ENCODE measurements at places on chromosomes 4 and X.
A peak's percentile ranks its signal among the peaks of the same experiment; 100 is the strongest.

DNA sequence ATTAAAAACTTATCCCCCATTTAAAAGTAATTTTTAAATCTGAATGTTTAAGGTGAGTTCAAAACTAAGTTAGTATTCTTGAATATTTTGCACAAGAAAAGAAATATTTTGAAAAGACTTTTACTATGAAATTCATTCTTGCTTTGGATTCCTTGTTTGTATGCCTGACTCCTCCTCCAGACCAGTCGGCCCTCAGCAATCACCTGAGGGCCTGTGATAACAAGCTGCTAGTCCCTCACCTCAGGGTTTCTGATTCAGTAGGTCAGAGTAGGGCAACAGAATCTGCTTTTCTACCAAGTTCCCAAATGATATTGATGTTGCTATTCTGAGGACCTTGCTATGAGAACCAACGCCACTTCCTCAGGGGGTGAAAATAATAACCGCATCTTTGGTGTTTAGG lies 154.7 kb downstream of the CDS1 start:
- DNase-seq: no peak

DNA sequence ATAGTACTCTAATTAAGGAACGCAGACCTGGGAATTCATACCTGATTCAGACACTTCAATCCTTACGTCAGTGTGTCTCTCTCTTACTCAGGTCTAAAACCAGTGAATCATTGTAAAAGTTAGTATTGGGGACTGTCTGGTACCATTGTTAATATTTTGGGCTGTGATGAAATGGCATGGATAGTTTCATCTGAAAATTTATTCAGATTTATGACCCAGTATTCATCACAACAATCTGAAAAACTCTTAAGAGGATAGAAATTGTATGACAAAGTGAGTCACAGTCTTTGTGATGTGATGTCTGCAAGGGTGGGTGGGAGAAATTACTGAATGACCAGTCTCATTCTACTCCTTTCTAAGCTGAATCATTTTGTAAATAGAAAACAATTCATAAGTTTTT lies 10.3 kb downstream of the FGF2 start:
- DNase-seq: no peak

DNA sequence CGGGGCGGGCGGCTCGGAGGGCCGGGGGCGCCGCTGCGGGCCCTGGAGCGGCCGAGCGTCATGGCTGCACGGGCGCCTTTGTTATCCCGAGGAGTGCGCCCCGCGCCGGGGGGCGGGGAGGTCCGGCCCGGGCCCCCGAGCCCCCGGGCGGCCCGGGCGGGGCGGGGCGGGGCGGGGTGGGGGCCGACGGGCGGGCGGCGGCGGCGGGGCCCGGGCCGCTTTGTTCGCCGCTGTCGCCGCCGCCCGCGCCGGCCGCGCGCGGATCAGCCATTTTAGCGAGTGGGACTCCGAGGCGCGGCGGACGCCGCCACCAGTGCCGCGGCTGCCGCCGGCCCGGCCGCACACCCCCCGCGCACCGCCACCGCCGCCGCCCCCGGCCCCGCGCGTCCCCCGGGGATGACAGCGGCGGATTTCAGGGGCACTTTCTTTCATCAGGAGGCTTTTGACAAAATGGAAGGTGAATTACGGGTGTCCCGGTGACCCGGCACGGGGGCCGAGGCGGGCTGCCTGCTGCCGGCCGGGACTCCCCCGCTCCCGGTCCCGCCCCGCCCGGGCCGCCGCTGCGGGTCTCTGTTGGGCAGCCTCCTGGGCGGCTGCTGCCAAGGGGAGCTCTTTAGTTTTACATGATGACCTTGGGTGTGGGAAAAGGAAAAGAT lies 1.2 kb downstream of the HMGB3 start:
- DNase-seq: no peak

- DNase-seq: no peak
Measured at GRCh38 chrX:46376246-46376885, 168.9 kb downstream of the ZNF674 start.

- DNase-seq: no peak
Measured at GRCh38 chr4:111494971-111495370, 650.3 kb upstream of the FAM241A start.

GRCh38 chr4:15034071-15034764 lies 31.9 kb downstream of the CPEB2 start:
- DNase-seq: no peak

DNA sequence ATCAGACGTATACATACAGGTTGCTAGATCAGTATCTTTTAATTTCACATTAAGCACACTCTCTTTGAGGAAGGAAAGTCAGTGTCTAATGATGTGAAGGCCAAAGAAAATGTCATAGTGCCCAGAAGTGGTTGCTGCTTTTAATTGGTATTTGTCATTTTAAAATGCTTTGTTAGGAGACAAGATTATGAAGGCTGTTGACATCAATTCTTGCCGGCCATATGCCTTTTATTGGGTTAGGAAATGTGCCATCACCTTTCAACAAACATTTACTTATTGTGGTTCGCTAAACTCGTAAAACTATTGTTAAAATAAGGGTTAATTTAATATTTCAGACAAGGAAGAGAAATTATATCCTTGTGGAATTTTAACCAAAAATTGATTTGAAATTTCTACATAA lies 32.2 kb downstream of the NFKB1 start:
- no peak for DNase-seq

DNA sequence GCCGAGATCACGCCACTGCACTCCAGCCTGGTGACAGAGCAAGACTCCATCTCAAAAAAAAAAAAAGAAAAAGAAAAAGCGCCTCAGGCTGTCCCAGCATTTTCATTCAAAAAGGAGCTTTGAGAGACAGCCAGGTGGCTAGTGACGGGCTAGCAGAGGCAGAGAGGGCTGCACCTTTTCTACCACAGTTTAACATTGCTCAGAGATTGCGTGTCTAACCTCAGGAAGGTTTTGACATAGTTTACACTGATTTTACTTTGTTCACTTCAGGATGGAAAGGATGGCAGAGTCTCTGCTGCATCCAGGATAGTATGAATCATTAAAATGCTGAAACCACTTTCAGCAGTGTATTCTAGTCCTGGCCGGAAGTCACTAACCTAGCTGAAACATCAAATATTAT lies 28.1 kb downstream of the ZFP42 start:
- no peak for DNase-seq

GRCh38 chr4:45442466-45442865 lies 681.4 kb downstream of the GABRG1 start:
- no peak for DNase-seq

DNA sequence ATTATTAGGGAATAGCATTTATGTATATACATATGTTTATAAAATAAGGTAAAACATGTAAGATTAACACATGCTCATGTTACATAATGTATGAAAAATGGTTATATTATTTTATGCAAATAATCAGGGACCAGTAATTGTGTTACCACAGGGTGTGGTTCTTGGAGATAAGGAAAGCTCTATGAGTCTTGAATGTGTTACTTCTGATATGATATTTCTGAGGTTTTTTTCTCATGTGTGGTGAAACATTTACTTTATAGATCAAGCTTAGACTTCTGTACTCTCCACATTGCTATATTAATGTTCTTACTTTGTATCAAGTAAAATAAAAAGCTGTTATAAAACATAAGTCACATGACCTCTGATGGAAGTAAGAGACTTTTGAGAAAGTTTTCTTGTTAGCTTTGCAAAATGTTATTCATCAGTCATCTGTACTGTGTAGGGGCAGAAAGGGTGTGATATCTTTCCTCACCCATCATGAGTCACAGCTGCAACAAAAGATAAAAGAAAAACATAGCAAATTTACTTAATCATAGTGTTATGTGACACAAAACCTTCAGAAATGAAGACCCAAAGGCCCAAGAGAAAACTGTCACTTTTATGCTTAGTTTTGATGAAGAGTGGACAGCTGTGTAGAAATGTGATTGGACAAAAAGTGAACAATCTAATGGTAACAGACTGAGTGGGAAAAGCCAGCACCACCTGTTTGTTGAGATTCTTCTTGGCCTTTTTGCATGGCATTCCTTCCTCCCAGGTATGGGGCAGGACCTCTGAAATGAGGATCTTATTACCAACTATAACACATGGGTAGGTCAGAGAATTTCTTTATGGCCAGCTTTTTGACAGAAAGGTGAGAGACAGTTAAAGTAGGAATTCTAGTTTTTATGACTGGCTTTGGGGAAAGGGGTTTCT lies 632.3 kb downstream of the PDHA2 start:
- DNase-seq: no peak

- no peak for DNase-seq
Measured at GRCh38 chrX:112654871-112655270, 24.9 kb downstream of the LHFPL1 start.

DNA sequence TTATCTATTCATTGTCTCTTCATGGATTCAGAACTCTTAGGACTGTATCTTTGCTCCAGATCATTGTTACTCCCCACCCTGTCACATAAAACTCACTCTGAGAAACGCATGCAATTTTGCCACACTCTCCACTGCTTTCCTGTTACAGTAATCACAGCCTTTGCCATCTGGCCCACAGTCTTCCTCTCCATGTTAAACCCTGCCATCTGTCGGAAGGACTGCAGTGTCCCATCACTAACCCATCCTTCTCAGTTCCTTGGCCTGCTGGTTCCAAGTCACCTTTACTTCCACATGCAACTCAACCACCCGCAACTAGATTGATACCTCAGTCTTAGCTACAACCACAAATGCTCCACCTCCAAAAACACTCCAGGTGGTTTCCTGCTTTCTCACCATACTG lies 308.7 kb upstream of the FAM241A start:
- no peak for DNase-seq

DNA sequence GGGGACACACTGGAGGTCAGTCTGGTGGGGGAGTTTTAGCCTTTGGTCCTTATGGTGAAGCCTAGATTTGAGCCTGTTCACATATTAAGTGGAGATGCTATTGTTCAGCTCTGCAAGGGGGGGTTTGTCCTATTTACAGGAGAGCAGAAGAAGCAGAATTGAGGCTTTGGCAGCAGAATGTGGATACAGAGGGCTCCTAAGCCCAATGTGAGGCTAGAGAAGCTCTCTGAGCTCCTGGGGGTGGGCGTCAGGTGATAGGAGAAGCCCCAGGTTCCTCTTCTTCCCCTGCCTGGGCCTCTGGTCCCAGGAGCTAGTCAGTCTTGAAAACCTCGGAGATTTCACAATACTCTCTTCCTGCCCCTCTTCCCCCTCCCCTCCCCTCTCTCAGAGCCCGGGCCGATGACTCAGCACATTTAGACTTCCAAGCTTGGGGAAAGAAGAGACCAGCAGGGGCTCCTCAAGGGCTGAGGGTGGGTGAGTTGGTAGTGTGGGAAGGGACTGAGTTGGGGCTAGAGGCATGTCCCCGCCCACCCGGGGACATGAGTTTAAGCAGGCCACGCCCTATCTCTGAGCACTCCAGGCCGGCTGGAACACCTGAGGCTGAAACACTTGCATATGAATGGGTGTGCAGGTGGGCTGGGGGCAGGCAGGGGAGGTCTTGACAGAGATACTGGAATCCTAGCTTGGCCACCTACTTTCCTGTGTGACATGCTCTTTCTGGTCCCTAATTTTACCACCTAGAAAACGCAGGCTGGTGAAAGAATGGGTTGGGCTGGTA lies 3.4 kb downstream of the TFE3 start:
- peak; percentile 89 for DNase-seq

DNA sequence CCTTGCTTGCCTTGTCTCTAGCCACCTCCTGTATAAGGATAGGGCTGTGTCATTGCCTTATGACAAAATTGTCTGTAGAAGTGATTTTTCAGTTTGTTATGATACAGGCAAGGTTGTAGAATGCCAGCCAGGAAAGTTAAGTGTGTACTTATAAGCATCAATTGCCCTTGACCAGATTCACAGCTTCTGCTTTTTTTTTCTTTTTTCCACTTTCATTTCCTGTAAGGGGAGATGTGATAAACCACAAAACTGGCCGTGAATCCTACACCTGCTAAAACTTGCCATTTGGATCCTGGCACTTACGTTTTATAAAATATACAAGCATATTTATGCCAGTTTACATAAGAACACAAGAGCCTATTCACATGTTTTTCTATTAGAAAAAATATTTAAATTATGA lies 35.0 kb upstream of the BMPR1B start:
- DNase-seq: no peak

DNA sequence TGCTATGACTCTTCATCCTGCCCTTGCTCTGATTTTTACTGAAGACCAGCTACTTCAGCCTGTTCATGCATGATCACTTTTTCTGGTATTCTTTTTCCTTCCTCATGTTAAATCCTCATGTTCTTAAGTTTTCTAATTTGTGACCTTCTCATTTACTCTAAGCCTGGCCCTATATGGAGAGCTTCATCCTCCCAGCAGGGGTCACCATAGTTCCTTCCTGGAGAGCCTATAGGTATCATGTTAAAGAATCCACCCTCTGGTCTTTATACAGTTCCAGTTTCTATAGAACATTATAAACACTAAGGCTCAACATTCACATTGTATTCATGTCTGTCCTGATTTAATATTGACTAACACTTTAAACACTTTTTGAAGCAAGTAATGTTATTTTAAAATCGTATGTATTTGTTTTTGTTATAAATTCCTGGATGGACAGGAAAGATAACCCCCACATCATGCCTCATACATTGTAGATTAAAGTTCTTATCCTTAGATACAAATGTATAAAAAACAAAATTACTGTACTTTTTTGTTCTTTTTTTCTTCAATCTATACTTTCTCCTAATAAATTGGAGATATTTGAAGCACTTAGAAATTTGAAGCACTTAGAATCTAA lies 53.8 kb upstream of the OTUD4 start:
- no peak for DNase-seq

- DNase-seq: no peak
Measured at GRCh38 chr4:80619070-80619674, 283.6 kb downstream of the CFAP299 start.

DNA sequence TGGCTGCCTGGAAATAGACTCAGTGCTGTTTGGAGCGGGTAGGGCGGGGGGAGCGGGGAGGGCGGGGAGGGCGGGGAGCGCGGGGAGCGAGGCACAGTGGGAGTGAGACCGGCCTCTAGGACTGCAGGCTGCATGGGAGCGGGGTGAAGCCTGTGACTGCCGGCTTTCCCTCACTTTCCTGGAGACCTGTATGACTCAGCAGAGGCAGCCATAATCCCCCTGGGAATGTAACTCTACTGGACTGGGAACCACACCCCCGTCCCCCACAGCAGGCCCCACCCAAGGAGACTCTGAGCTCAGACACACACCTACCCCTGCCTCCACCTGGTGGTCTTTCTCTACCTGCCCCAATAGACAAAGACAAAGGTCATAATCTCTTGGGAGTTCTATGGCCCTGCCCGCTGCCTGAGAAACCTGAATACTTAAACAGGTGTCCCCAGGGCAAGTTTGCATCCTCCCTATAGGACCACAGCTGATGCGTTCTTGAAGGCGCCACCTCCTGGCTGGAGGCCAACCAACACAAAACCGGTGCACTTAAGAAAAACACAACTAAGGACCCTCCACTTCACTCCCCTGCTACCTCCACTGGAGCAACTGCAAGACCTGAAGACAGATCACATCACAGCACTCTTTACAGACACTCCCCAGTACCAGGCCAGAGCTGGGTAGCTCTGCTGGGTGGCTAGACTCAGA lies 18.0 kb downstream of the HDAC8 start:
- DNase-seq: no peak

DNA sequence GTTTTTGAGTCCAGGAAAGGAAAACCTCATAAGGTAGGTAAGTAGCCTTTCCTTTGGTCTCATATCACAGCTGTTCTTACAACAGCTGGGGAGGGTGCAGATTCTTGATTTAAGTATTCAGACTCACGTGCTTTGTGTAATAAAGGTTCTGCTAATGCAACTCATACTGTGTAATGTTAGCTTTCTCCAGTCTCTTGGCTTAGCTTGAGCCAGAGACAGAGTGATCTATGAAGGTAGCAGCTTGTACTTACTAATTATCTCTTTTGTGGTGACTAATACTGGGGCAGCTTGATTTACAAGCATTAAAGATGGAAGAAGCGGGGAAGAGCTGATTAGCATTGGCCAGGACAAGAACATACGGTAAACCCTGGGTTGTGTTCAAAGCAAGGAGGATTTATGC lies 80.3 kb downstream of the LNX1 start:
- no peak for DNase-seq

Data from uterus (tissue), 4 donors.